ENCODE measurements at places on chromosomes 2 and 18.

DNA sequence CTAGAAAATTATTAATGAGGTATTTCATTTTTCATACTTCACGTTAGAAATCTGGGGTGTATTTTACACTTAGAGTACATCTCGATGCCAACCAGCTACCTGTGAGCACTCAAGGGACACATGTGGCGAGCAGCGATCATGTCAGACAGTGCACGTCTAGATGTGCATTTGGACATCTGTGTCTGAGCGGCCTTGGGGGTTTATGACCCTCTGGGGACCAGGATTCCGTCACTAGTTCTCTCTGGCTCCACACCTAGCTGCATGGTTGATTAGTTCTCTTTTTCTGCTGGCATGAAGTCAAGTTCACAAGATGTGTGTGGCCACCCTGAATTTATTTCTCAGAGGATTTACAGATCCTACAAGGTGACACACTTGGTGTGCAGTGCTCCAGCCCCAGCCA lies 192.2 kb downstream of the TSN start:
- no peak for DNase-seq

- DNase-seq = no peak
Measured at GRCh38 chr2:214987261-214987660, 151.2 kb downstream of the ABCA12 start.

GRCh38 chr2:239407112-239407511 lies 6.3 kb upstream of the HDAC4 start:
- DNase-seq = no peak

GRCh38 chr2:81247648-81248047 lies 943.1 kb upstream of the LRRTM1 start:
- no peak for DNase-seq

- DNase-seq = no peak
Measured at GRCh38 chr18:44541159-44541558, 139.5 kb upstream of the SETBP1 start.

DNA sequence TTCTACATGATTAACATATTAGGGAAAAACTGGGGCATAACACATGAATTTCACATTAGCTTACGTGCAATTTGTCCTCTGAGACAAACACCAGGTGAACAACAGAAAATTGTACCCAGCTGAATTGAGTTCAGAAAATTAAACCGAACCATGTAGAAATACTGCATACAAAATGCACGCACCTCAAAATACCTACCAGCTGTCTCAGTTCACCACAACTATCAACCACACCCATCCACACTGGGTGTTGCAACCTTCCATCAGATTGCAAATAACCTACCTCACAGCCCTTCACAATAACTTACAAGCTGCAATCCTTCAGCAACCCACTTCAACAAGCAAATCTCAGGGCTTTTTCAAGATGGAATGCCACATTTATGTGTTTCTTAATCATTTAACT lies 55.9 kb downstream of the UNC50 start:
- no peak for DNase-seq

GRCh38 chr2:73070643-73071359 lies 711 bp downstream of the SFXN5 start:
- DNase-seq = peak; percentile 39

- DNase-seq = no peak
Measured at GRCh38 chr2:60509066-60509465, 44.4 kb downstream of the BCL11A start.

DNA sequence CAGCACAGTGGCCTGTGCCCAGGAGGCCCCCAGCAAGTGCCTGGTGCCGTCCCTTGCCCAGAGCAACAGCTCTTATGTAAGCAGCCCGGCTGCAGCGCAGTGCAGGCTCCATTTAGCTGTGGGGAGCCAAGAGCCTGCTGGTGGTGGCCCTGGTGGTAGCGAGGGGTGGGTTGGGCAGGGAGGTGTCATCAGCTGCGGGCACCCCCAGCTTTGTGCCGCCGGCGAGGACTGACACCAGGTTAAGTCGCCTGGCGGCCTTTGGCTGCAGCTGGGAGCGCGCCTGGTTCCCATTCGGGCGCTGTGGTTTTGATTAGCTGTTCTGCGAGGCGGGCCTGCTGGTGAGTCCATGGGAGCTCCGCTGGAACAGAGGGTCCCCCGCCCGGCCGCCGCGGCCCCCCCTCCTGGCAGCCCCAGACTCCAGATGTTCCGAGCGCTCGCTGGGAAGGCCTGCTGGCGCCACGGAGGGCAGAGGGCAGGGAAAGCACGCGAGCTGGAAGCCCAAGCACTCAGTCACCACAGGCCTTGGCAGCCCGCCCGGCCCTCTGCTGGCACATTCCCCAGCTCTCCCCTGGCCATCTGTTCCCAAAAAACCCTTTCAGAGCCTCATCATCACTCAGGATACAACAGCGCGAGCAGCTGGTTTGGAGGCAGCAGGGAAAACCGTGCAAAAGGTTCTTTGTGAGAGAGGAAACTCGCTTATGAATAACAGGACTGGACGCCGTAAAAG lies 18.4 kb downstream of the ATOH8 start:
- no peak for DNase-seq

GRCh38 chr2:86142436-86143257 lies 36.6 kb downstream of the PTCD3 start:
- DNase-seq = no peak

- DNase-seq = no peak
Measured at GRCh38 chr2:148501545-148501944, 143.0 kb upstream of the EPC2 start.

DNA sequence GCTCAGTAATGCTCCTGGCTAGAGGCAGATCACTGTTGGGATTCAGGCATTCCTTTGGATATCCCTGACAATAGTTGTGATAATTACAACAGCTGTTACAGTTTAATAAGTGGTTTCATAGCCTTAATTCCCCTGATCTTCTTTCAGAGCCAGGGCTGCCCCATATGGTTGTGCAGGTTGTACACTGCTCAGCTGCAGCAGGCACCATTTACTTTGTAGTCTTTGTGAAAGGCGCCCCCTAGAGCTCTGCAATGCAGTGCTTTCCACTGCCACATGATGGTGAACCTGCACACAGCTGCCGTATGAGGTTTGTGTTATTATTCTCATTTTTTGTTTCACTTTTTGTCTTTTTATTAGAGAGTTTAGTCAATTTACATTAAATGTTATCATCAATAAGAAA lies 239.1 kb downstream of the KCNS3 start:
- no peak for DNase-seq

GRCh38 chr2:217553679-217554078 lies 449.1 kb downstream of the TNS1 start:
- DNase-seq = no peak

- no peak for DNase-seq
Measured at GRCh38 chr2:6957910-6958615, 40.9 kb downstream of the RNF144A start.

GRCh38 chr2:27255187-27255586 lies 7.7 kb downstream of the SLC30A3 start:
- no peak for DNase-seq

DNA sequence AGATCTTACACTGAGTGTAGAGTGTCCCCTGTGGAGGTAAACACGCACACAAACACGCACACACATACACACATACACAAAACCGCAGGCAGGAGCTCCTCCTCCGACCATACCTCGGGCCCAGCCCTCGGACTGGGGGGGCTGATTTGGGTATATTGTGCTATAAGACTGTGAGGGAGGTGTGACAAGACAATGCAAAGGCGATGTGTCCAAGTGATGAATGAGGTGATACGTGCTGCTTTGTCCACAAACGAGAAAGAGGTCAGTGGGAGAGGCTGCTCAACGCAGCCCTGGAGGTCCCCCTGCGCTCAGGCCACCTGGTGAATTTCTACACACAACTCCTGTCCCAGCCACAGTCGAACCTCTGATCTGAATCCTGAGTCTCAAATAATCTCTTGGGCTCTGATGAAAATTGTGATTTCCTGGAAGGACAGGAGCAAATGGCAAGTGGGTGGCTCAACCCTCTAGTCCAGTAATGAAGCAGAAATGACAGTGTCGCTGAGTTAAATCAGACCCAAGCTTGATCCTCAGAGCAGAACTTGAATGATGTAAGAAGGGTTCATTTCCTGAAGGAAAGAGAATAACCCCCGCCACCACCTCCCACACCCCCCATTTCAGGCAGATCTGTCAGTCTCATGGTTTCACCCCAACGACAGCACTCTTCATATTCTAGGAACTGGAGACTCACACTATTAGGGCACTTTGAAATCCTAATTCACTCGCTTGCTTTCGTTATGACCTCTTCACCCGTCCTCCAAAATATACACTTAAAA lies 48.9 kb upstream of the ASXL2 start:
- DNase-seq = no peak

DNA sequence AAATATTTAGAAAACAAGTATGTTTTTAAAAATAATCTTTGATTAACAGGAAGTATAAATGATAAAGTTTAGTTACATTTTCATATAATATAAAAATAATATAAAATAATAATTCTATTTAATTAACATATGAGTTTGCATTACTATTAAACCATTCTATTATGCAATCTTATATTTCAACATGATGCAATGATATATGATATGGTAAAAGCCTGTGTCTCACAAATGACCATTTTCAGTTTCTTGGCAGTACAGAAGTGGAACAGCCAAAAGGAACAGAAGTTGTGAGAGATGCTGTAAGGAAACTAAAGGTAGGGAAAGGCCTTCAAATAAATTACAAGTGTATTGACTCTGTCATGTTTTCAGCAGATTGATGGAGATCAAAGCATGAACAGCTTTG lies 230.8 kb downstream of the GULP1 start:
- DNase-seq = no peak

DNA sequence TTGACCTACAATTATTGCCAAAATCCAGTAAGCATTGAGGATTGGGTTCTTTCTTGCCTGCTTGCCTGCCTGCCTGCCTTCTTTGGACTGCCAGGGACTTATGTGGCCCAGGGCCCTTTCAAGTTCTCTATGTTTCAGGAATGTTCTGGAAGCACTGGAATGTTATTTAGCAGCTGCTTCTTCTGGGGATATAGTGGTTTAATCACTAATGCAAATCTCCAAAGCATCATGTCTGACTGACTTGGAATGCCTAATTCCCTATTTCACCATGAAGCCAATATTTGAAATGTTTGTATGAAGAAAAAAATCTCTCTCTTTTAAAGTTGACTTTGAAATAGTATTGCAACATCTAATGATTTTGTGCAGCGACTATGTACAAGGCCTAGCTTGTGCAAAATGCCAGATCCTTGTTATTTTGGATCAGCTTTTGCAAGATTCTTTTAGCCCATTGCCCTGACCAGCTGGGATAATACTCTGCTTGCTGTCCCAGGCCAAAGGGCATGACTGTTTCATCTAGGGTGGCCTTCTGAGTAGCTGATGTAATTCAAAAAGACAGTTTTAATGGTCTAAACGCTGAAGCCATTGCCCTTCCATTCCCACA lies 204.6 kb downstream of the RND3 start:
- no peak for DNase-seq

DNA sequence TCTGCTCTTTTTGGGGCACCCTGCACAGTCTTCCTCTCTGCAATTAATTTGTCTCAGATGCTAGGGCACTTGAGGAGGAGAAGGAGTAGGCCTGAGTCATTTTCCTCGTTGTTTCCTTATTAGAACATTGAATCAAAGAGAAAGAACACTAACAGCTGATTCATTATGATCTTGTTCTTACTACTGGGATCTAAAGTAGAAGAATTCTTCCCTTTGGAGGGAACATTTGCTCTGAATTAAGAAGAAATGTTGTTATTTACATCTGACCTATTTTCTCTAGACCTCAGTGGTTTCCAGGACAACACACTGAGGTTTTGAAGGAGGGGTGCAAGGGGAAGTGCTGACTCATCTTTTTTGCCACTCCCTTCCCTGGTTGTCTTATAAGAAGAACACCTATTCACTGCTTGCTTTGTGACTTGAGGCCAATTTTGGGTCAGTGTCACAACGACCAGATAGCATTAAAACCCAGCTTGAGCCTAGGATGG lies 24.3 kb upstream of the STAT1 start:
- DNase-seq = peak; percentile 45

DNA sequence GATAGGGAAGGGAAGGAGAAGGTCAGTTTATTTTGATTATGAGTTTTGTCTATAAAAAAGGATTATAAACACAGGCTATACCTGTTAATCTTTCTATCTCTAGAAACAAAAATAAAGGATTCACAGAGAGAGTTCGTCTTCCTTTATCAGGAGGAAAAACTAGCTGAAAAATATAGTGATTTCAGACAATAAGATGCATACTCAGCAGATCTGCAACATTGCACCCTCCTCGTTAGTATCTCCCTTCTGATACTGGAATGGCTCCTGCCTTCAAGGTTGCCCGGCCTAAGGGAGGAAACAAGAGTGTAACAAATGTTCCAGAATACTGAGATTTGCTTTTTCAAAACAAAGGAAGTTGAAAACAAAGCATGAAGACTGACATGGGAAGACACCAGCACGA lies 48.7 kb upstream of the LRATD1 start:
- no peak for DNase-seq

- no peak for DNase-seq
Measured at GRCh38 chr2:187054501-187055319, 205.7 kb upstream of the ZSWIM2 start.

DNA sequence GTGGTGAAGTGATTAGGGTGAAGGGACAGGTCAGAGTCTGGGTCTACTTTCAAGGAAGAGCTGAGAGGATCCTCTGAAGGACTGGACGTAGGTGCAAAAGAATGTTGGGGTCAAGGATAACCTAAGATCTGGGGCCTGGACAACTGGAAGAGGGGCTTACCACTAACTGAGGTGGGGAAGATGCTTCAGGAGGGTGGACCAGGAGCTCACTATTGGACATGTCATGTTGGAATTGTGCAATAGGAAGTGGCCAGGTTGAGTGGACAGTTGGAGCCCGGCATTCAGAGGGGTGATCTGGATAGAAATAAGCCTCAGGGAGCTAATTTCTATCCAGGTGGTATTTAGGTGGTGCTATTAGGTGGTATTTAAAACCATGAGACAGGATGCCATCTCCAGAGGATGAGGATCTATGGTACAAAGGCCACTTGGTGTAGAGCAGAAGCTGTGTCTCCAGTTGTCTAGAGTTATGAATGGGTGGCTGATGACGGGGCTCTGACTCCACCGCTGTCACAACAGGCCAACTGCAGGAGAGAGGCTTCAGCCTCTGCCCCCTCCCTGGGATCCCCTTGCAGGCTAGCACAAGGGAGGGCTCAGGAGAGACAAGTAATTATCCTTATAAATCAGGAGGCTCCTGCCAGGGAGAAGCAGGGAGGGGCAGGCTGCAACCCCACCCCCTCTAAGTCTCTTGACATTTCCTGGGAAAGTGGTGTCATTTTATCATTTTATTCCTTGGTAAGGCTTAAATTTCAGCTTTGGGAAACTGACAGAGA lies 158.0 kb downstream of the SMAD7 start:
- no peak for DNase-seq

DNA sequence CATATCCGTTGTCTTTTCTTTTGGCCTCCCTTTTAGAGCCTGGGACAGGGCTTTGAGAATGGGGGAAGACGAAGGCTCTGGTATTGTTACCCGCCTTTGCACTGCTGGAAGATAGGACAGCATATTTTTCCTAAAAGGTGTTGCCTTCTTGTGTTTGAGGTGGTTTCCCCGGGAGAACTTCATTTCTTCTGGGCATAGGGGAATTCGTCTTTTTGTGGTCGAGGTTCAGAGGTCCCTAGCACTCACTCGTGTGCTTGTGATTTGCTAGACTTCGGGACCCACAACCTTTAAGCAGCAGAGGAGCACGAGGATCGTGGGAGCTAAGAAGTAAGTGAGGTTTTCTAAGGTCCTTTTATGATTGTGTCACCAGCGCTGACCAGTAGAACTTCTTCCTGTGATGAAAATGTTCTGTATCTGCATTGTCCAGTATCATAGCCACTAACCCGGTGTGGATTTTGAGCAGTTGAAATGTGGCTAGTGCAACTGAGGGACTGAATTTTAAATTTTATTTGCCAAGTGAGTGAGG lies 611 bp downstream of the ZNF512 start:
- no peak for DNase-seq

GRCh38 chr2:134014196-134014960 lies 239.5 kb upstream of the MGAT5 start:
- no peak for DNase-seq

Measured in NK-92 treated with Interleukin-12 subunit alpha and Interleukin-12 subunit beta, amount 100 ng/mL, for 24 hours (cell line).